Breast epithelium (tissue), 4 donors: ENCODE measurements at places on chromosomes 2 and 18. TPM values are rescaled to one million over a fixed set of nuclear protein-coding genes. Genes with fewer than 3 reads are reported as not detected.

- no peak overlapping the region for H3K4me3 ChIP-seq
- no peak for DNase-seq
- H3K36me3 ChIP-seq: no peaks in the 10 kb centered on the region
These were observed 38.2 kb downstream of the TFCP2L1 start for GRCh38 chr2:121246704-121247255.

DNA sequence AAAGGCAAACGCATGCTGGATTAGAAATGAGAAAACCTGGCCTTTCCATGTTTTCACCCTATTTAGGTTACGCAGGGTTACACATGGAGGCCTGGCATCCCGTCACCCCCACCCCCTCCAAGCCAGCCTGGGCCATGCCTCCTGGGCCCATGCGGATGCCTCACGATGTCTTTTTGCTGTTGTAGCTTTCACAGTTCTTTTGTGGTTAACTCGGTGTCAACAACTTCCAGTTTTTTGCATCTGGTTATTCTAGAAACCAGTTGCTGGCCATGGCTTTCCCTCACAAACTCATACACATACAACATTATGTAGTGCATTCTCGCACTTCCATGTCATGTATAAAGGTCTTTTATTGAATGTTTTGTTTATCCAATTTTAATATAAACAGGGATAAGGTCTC, 204.9 kb upstream of the PXDN start:
- H3K4me3 ChIP-seq: no peak overlapping the region
- H3K36me3 ChIP-seq: no peaks in the 10 kb centered on the region
- peaks cover 8% of the 10 kb centered on the region for H3K27me3 ChIP-seq
- no peak for DNase-seq
- no peak overlapping the region for H3K27ac ChIP-seq

- DNase-seq: no peak
- H3K36me3 ChIP-seq: no peaks in the 10 kb centered on the region
- H3K4me1 ChIP-seq: no peaks in the 10 kb centered on the region
- H3K27ac ChIP-seq: no peak overlapping the region
- H3K4me3 ChIP-seq: no peak overlapping the region
These were observed 111.3 kb downstream of the PTPRM start for GRCh38 chr18:7678389-7678788.

DNA sequence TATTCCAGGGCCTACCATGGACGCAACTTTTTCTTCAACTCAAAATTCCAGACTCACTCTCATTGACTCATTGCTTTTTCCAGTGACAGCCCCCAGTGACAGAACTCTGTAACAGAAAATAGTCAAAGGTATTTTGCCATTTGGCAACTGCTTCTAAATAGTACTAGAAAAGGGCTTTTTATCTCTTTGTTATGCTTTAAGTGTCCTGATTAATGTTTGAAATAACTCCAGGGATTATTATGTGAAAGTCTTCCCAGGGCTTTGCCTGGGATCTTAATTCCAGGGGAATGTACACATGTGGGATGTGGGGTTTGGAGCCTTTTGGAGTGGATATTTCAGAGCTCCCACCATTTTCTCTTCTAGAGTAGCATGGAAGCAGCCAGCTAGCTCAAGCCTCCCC, 198.8 kb downstream of the KCNS3 start:
- no peaks in the 10 kb centered on the region for H3K36me3 ChIP-seq
- H3K27me3 ChIP-seq: no peaks in the 10 kb centered on the region
- DNase-seq: no peak
- no peak overlapping the region for H3K4me3 ChIP-seq
- no peak overlapping the region for H3K27ac ChIP-seq

DNA sequence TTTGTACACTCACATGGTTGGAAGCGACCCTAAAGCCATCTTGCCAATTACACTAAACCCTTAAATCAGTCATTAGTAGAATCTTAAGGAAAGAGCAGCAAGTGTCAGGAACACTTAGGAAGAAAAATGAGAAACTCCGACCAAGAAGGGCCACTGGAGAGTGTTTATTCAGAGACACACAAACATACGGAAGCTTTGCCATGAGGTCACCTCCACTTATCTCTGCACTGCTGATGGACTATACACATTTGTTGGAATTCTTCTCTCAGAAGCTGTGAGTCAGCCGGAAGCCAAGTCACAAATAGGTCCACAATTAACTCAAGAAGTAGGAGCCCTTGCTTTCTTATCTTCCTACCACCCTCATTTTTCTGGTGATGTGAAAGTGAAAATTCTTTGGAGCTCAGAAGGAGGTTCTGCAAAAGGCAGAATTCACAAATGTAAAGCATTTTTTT, 21.6 kb downstream of the BMP10 start:
- no peak for DNase-seq
- H3K36me3 ChIP-seq: no peaks in the 10 kb centered on the region
- H3K27me3 ChIP-seq: no peaks in the 10 kb centered on the region
- no peak overlapping the region for H3K27ac ChIP-seq
- H3K4me3 ChIP-seq: no peak overlapping the region

DNA sequence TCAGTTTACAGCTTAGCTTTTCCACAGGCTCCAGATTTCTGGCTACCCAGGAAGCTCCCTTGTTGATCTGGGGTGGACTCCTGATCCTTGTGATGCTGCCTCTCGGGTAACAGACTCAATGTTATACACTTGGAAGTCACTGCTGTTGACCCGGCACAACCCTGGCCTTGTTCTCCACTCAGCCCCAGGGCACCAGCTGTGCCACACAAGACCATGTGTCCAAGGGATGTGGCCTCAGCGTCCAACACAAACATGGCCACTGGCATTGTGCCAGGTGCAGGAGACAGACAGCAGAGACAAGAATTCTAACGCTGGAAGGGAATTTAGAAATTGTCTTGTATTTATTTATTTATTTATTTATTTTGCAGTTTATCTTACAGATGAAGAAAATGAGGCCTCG, 39.0 kb upstream of the PPP4R1 start:
- no peaks in the 10 kb centered on the region for H3K27me3 ChIP-seq
- peak; percentile 94 for DNase-seq
- H3K27ac ChIP-seq: peak overlapping the region; percentile 45

- H3K4me1 ChIP-seq: no peaks in the 10 kb centered on the region
- H3K36me3 ChIP-seq: no peaks in the 10 kb centered on the region
- H3K27me3 ChIP-seq: no peaks in the 10 kb centered on the region
These were observed 59.1 kb downstream of the ACOXL start for GRCh38 chr2:110791435-110791834.

GRCh38 chr18:3029215-3029952, 16.4 kb upstream of the LPIN2 start:
- DNase-seq: no peak
- H3K36me3 ChIP-seq: no peaks in the 10 kb centered on the region
- no peak overlapping the region for H3K4me3 ChIP-seq
- peak overlapping the region; percentile 40 for H3K27ac ChIP-seq

GRCh38 chr2:84170979-84171378, 288.1 kb downstream of the SUCLG1 start:
- H3K4me1 ChIP-seq: no peaks in the 10 kb centered on the region
- no peak overlapping the region for H3K4me3 ChIP-seq
- DNase-seq: no peak
- H3K27me3 ChIP-seq: no peaks in the 10 kb centered on the region
- no peak overlapping the region for H3K27ac ChIP-seq

- no peak overlapping the region for H3K27ac ChIP-seq
- no peaks in the 10 kb centered on the region for H3K36me3 ChIP-seq
- peaks cover 7% of the 10 kb centered on the region for H3K4me1 ChIP-seq
- H3K27me3 ChIP-seq: no peaks in the 10 kb centered on the region
- no peak for DNase-seq
- no peak overlapping the region for H3K4me3 ChIP-seq
These were observed 71.4 kb downstream of the OLA1 start for GRCh38 chr2:174176898-174177297.

- no peaks in the 10 kb centered on the region for H3K36me3 ChIP-seq
- no peak overlapping the region for H3K4me3 ChIP-seq
- DNase-seq: no peak
- H3K27me3 ChIP-seq: no peaks in the 10 kb centered on the region
- H3K27ac ChIP-seq: no peak overlapping the region
- H3K4me1 ChIP-seq: no peaks in the 10 kb centered on the region
These were observed 58.1 kb upstream of the TGIF1 start for GRCh38 chr18:3391704-3392466.

DNA sequence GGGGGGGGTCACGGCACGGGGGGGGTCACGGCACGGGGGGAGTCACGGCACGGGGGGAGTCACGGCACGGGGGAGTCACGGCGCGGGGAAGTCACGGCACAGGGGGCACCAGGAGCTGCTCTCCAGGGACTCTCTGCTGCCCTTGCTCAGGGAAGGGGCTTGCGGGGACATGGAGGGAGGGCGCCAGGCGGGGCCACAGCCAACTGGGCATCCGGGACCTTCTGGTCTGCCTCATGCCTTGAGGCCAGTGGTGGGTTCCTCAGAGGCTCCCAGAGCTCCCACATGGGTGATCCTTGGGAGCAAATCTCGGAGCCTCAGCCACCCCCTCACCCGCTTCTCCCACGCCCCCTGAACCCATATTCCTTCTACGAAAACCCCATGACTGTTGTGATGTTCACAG, 55.8 kb upstream of the TMEM18 start:
- DNase-seq: no peak
- no peak overlapping the region for H3K4me3 ChIP-seq
- no peaks in the 10 kb centered on the region for H3K36me3 ChIP-seq
- no peak overlapping the region for H3K27ac ChIP-seq
- no peaks in the 10 kb centered on the region for H3K4me1 ChIP-seq

- no peak overlapping the region for H3K27ac ChIP-seq
- no peak overlapping the region for H3K4me3 ChIP-seq
- no peak for DNase-seq
- no peaks in the 10 kb centered on the region for H3K4me1 ChIP-seq
These were observed 102.5 kb downstream of the FIGN start for GRCh38 chr2:163633291-163633690.

DNA sequence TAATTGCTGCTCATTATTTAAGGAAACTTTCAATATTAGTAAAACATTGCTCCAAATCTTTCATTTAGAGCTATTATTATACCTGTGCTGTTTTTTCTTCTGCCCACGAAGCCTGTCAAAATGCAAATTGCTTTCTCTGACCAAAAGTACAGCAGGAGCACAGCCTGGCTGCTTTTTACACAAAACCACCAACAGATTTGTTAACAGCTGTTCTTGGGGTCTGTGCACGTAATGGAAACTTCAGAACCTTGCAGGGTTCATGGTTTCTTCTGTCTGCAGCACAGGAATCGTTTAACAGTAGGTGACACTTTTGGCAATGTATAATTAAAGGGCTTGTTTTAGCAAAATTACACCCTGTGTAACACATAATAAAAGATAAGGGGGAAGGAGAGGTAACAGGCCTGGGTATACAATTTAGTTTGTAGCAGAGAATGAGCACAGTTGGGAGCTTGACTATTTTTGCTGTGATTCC, 447.3 kb downstream of the KCNJ3 start:
- no peaks in the 10 kb centered on the region for H3K27me3 ChIP-seq
- no peak overlapping the region for H3K4me3 ChIP-seq
- no peak overlapping the region for H3K27ac ChIP-seq
- H3K36me3 ChIP-seq: no peaks in the 10 kb centered on the region
- H3K4me1 ChIP-seq: no peaks in the 10 kb centered on the region

DNA sequence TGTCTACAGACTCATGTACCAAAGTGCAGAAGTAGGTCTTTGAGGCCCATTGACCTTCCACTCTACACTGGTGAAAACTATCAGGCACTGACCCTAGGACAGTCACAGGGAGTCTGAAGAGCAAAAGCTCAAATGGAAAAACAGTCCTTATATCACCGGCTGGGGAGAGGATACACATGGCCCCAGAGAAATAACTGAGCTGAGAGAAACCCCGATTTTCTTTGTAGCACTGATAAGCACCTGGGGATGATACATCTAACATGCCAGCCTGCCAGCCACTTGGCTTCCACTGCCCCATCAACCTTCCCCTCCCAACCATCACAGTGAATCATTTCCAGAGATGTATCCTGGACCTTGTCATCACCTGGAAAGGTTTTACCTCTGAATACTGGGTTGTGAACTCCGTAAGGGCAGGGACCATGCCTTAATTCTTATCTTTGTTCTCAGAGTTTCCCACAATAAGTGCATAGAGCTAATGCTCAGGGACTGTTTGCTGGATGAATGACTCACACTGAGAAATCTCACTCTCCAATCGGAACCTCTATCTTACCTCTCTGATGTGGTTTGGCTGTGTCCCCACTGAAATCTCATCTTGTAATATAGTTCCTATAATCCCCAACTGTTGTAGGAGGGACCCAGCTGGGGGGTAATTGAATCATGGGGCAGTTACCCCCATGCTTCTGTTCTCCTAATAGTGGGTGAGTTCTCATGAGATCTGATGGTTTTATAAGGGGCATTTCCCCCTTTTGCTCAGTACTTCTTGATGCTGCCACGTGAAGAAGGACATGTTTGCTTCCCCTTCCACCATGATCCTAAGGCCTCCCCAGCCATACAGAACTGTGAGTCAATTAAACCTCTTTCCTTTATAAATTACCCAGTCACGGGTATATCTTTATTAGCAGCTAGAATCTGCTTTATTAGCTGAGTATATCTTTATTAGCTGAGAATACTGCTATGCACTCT, 37.1 kb downstream of the EVA1A start:
- H3K4me3 ChIP-seq: no peak overlapping the region
- no peaks in the 10 kb centered on the region for H3K4me1 ChIP-seq
- DNase-seq: no peak
- no peaks in the 10 kb centered on the region for H3K36me3 ChIP-seq

DNA sequence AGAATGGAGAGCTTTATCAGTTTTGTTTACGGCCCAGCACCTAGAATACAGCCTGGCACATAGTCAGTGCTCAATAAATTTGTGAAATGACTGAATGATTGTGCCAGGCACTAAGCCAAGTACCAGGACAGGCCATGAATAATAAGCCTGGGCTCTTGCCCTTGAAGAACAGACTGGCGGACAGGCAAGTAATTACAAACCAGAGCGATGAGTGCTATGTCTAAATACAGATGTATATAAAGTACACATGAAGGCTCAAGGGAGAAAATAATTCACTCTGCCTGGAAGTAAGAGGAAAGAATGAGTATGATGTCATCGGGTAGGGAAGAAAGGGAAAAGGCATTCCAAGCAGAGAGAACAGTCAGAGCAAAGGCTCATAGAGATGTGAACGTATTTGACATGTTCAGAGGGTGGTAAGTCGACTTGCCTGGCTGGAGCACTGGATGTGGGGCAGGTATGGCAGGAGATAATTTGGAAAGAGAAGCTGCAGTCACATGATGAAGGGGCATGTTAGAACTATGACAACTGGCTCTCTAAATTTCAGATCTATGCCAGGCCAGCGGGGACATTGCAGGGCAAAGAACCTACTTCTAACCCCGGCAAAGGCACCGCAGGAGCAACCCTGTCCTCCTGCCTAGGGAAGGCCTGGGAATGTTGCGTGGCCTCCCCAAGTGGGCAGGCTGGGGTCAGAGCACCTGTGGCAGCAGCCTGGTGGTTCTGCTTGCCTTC, 119.1 kb upstream of the STPG4 start:
- no peak overlapping the region for H3K4me3 ChIP-seq
- no peaks in the 10 kb centered on the region for H3K27me3 ChIP-seq
- H3K4me1 ChIP-seq: no peaks in the 10 kb centered on the region
- peak overlapping the region; percentile 68 for H3K27ac ChIP-seq
- no peaks in the 10 kb centered on the region for H3K36me3 ChIP-seq

Gene CRYGC
- total RNA-seq: not detected

Gene BAZ2B
- 250 TPM for total RNA-seq

Gene BBS5
- 9.2 TPM for total RNA-seq

Gene MAL
- total RNA-seq: 0.32 TPM

Gene AQP12B
- total RNA-seq: not detected

Gene NGEF
- 6.3 TPM for total RNA-seq

Gene HRH4
- total RNA-seq: 0.29 TPM

Gene HOXD1
- 1.3 TPM for total RNA-seq

Gene SPHKAP
- total RNA-seq: not detected

Gene ALK
- total RNA-seq: 5.6 TPM

Gene SCYGR4
- not detected for total RNA-seq

Gene SH2D6
- not detected for total RNA-seq

Gene MAP3K20
- 42.9 TPM for total RNA-seq
